ENCODE measurements at places on chromosomes 13 and 19.

DNA sequence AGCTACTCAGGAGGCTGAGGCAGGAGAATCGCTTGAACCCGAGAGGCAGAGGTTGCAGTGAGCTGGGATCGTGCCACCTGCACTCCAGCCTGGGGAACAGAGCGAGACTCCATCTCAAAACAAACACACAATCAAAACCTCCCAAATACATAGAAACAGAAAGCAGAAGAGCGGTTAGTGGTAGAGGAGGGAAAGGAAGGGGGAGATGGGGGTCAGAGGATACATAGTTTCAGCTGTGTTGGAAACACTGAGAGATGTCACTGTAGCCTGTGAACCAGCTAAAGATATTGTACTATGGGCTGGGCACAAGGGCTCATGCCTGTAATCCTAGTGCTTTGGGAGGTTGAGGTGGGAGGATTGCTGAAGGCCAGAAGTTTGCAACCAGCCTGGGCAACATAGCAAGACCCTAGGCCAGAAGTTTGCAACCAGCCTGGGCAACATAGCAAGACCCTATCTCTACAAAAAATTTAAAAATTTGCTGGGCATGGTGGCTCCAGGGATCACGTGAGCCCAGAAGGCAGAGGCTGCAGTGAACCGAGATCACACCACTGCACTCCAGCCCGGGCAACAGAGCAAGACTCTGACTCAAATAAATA, 49.9 kb downstream of the GNG7 start:
- no peaks in the 10 kb centered on the region for H3K4me1 ChIP-seq
- no peak overlapping the region for H3K27ac ChIP-seq
- DNase-seq: no peak
- H3K36me3 ChIP-seq: no peaks in the 10 kb centered on the region
- H3K4me3 ChIP-seq: no peak overlapping the region

GRCh38 chr19:38445362-38445761, 11.9 kb downstream of the RYR1 start:
- DNase-seq: no peak
- peaks cover 2% of the 10 kb centered on the region for H3K27me3 ChIP-seq
- H3K27ac ChIP-seq: peak overlapping the region; percentile 45
- H3K4me1 ChIP-seq: peaks cover 3% of the 10 kb centered on the region
- no peak overlapping the region for H3K4me3 ChIP-seq

DNA sequence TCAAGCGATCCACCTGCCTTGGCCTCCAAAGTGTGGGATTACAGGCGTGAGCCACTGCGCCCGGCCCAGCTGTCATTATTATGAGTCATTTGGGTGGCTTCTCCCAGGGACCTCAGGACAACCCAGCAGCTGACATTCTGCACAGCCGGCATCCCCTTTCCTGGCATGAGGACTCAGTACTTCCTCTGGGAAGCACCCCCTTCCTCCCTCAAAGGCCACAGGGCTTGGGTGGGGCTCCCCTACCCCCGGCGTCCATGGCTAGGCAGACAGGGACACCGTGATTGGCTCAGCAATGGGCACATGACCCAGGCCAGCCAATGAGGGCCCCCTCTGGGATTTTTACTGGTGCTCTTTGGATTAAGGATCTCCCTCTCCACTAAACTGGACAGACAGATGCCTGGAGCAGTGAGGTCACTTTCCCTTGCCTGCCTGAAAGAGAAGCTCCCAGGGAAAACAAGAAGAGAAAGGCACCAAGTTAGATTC, 6.0 kb downstream of the KANK2 start:
- no peak overlapping the region for H3K4me3 ChIP-seq
- H3K27ac ChIP-seq: no peak overlapping the region
- no peaks in the 10 kb centered on the region for H3K36me3 ChIP-seq
- peaks cover 6% of the 10 kb centered on the region for H3K27me3 ChIP-seq

- H3K4me3 ChIP-seq: peak overlapping the region; percentile 92
- peaks cover 2% of the 10 kb centered on the region for H3K36me3 ChIP-seq
- H3K27me3 ChIP-seq: no peaks in the 10 kb centered on the region
- DNase-seq: no peak
- peak overlapping the region; percentile 92 for H3K27ac ChIP-seq
Observed at GRCh38 chr19:14081797-14082674, 3.5 kb downstream of the C19orf67 start.

Measured in activated CD8-positive, alpha-beta T cell treated with anti-CD3 and anti-CD28 coated beads, Interleukin-2, amount 10 ng/mL, durations not matched to agents 7 days and 5 days (primary cell).